Choroid plexus epithelial cell (primary cell): ENCODE measurements at places on chromosomes 12 and 14.

DNA sequence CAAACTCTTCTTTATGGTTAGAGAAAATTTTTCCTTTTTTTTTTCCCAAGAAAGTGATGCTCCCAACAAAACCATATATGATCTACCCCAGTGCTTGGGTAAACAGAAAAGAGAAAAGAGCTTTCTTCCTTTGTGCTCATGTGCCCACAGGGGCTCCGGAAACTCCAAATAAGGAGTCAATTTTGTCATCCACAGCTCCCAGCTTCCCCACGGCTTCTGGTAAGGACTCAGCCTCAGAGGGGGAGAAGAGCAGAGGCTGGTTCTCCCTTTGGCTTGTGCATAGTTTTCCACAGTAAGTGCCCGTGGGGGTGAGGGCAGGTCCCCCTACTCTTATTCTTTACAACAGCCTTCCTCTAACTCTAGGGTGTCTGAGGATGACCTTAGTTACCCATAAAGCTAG, 13.3 kb upstream of the RGS6 start:
- peak; percentile 1 for DNase-seq

DNA sequence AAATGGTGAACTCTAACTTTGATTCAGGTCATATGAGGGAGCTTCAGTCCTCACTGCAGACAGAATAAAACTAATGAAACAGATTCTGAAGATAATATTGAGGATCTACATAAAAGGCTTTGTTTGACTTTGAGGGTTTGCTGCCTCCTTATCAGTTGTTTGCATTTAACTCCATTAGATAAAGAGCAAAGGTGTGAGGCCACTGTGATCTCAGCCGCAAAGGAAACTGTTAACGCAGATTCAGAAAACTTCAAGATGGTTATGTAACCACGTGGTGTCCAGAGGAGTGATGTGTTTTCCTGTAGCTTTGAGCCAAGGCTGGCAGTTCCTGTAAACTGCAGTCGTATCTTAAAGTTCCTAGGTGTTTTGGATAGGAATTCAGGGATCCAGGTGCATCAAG, 67.8 kb downstream of the METTL25 start:
- no peak for DNase-seq

DNA sequence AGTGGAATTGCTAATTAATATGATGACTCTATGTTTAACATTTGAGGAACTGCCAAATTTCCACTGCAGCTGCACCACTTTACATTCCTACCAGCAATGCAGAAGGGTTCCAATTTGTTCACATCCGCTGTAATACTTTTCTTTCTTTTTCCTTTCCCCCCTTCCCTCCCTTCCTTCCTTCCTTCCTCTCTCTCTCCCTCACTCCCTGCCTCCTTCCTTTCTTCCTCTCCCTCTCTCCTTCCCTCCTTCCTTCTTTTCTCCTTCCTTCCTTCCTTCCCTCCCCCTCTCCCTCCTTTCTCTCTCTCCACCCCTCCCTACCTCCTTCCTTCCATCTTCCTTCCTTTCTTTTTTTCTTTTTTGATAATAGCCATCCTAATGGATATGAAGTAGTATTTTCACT, 3.2 kb upstream of the PFKM start:
- DNase-seq, result no peak

- no peak for DNase-seq
Measured at GRCh38 chr12:75644472-75645072, 133.2 kb upstream of the KRR1 start.
